Activated T-cell treated with anti-CD3 and anti-CD28 coated beads for 4 hours (primary cell): ENCODE measurements at places on chromosomes 1 and 21.
A peak's percentile ranks its signal among the peaks of the same experiment; 100 is the strongest.

- DNase-seq: peak; percentile 90
Observed at GRCh38 chr1:223142795-223143536, at the start of gene TLR5. TLR5 (minus strand) TSS chr1:223143248; CDS start chr1:223113031, 30,217 bp downstream.

- DNase-seq: peak; percentile 34
Observed at GRCh38 chr1:98053471-98054366, 132.9 kb upstream of the DPYD start.

- no peak for DNase-seq
Observed at GRCh38 chr1:21525340-21525717, 16.1 kb downstream of the ALPL start.

DNA sequence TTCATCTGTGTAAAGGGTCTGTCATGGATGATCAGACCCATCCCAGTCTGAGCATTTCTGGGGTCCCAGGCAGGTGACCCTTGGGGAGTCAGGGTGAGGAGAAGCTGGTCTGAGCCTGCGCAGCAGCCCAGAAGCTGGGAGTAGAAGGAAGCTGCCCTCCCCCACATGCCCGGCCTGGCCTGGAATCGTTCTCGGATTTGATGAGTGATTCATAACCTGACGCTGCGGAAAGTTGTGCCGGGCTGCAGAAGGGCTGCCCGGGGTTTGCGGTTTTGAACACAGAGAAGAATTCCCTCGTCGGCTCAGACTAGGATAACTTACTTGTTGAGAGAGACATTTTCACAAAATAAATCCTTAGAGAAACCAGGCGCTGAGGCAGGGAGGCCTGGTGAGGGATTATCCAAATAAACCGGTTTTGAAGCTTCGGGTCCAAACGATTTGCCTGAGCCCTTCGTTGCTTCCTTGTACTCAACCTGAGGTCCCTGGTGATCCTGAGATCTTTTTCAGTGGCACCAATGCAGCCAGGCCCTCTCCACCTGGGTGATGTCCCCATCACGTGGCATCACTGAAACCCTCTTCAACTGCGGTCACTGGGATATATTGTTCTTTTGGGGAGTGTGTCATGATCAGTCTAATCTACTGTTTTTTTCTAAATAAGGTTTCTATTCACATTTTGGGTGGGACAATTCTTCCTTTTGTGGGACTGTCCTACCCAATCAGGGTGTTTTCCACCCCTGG, 29.2 kb downstream of the EPHB2 start:
- no peak for DNase-seq

- no peak for DNase-seq
Observed at GRCh38 chr1:86714159-86714558, 9.8 kb downstream of the SH3GLB1 start.

DNA sequence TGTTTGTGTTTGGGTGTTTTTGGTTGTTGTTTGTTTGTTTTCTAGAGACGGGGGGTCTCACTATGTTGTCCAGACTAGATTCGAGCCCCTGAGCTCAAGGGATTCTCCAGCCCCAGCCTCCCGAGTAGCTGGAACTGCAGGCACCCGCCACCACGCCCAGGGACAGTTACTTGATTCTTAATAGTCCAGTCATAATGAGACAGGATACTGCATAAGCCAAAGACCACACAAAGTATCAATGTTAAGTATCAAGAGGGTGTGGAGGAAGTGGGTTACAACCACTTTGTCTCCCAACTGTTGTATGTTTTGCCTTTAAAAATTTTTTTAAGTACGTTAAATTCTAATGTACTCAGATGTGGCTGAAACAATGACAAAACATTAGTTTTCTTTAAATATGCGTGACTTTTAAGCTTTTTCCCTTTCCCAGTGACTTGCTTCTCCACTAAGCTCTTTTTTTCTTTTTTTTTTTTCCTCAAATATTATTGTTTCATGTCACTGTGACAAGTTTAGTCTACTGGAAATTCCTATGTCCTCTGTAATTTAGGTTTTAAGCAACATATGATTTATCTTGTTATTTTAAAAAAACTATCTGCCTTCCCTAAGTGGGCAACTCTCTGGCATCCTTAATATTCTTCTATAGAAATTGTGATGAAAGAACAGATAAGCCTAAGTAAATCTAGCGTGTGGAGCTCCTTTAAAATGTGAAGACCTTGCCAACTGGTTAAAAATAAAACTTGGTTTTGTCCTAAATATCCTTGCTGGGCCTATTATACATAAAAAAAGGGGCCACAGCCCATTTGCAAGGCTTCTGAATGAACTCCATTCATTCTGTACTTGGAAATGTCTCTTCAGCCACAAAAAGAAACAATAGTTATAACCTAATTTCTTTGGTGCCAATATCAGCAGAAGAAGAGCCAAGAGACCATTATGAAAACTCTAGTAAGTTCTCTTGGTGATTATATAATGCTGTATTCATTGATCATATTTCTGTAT, 56.2 kb upstream of the DPH5 start:
- DNase-seq: no peak

DNA sequence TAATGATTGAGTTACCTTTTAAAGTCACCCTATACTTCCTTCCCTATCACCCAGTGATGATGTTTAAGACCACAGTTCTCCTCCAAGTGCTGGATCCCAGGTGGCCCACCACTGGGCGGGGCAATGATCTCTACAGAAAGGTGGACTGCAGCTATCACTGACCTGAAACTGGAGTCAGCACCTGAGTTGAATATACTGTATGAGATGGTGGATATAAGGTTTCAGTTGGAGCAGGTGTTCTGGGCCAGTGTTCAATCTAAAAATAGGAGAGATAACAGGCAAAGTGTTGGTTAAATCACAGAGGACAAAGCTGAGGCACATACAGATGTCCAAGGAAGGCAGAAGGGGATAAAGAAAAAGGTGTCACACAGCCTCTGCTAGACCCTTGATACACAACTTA, 96.6 kb downstream of the SIPA1L2 start:
- no peak for DNase-seq

DNA sequence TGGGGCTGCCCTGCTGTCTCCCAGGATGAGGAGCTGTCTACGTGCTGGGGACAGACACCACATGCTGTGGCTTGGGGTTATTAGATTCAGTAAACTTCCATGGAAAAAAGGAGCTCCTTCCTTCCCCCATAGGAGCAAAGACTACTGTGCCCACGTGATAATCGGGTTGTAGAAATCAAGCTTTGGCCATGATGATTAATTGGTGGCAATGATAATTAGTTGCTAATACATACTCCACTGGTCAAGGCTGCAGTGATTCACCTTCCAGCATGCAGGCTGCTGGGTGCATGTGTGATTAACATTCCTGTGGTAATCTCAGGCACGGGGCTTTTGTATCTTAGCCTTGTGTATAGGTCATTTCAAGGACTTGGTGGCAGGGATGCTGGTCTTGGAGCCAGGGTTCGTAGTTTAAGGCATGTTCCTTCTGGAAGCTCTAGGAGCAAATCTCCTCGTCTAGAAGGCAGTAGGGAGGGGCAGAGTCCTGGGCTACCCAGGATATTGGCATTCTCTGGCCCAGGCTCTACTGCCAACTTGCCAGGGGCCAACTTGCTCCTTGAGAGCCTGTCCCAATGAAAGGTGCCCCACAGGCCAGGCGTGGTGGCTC, 41.4 kb downstream of the TMCO4 start:
- DNase-seq: no peak

GRCh38 chr1:197799271-197799670, 24.0 kb upstream of the DENND1B start:
- no peak for DNase-seq

DNA sequence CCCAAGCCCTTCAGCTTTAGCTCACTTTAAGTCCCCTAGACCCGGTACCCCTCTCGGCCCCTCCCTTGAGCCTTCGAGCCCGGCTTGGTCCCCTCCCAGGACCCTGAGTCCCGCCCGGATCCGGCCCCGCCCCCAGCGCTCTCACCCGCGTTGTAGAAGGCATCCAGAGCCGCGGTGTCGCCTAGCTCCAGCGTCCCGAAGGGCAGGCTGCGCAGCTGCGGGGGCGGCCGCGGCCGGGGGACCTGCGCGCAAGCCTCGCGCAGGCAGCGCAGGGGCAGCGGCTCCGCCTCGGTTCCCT, 699 bp downstream of the MAP3K6 start:
- peak; percentile 39 for DNase-seq

DNA sequence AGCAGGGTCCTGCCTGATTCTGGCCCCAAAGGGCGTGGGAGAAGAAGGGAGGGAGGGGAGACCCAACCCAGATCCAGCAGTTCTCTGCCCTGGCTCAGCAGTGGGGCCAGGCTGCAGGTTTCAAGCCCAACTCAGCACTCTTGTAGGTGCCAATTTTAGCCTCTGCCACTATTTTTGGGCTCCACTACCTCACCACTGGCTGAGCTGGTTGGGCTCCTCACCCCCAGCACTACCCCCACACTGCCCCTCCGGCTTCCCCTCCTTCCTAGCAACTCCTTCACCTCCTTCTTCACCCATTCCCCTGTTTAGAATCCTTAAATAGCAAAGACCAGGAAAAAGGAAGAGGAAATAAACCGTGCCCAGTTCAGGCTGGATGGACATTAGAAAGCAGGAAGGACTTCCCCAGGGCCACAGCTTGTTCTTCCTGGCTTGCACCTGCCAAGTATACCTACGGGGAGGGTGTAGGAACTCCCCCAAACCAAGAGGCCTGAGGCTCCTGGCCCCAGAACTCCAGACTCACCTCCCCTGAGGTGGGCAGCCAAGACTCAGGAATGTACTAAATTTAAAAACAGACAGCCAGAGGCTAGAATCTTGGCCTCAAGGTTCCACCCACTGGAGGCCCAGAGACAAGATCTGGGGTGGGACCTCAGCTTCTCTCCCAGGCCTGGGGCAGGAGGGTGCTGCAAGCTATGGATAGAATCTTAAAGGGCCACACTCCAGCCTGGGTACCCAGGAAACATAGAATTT, 1.4 kb upstream of the ARHGEF2 start:
- DNase-seq: no peak

GRCh38 chr1:193747579-193747978, 561.2 kb upstream of the B3GALT2 start:
- DNase-seq: no peak
